Brain microvascular endothelial cell (primary cell): ENCODE measurements at places on chromosomes 12 and 14.

- DNase-seq = no peak
Observed at GRCh38 chr12:52920937-52921336, 16.1 kb upstream of the KRT8 start.

- no peak for DNase-seq
Observed at GRCh38 chr14:54848910-54849309, 53.7 kb downstream of the GCH1 start.

GRCh38 chr14:76872796-76873432, 46.7 kb downstream of the LRRC74A start:
- peak; percentile 25 for DNase-seq

- no peak for DNase-seq
Observed at GRCh38 chr14:30958555-30959407, 66.7 kb upstream of the AP4S1 start.

DNA sequence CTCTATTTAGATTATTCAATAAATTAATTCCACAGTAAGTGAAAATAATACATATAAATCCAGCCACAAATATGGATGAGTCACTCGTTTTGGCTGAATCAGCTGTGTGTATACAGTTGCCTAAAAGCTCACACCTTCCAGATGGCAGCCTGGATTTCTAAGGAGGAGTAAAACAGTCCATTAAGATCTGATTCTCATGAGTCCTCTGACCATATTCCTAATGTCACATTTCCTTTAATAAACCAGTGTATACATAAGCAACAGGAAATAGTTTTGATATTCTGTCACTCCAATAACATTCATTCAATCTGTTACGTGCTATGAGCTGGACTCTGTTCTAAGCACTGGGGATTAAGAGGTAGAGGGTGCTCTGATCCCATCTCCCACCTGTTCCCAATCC, 21.8 kb downstream of the MDM1 start:
- DNase-seq = peak; percentile 81

- DNase-seq = no peak
Observed at GRCh38 chr12:38585086-38585485, 268.5 kb downstream of the ALG10B start.

DNA sequence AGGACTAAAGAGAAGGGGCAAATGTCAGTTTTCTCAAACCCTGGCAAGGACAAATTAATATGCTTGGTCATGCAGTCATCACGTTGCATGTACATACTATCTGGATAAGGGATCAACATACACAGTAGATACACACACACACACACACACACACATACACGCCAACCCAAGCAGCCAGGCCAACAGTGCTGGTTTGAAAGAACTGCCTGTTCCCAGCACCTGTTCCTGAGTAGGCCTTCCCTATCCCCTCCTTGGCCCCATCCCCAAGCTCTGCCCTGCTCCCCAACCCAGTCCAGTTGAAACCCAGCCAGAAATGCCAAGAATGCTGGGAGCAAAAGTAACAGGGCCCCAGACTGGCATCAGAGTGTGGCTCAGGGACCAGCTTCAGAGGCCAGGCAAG, 4.4 kb downstream of the ITGA7 start:
- no peak for DNase-seq

DNA sequence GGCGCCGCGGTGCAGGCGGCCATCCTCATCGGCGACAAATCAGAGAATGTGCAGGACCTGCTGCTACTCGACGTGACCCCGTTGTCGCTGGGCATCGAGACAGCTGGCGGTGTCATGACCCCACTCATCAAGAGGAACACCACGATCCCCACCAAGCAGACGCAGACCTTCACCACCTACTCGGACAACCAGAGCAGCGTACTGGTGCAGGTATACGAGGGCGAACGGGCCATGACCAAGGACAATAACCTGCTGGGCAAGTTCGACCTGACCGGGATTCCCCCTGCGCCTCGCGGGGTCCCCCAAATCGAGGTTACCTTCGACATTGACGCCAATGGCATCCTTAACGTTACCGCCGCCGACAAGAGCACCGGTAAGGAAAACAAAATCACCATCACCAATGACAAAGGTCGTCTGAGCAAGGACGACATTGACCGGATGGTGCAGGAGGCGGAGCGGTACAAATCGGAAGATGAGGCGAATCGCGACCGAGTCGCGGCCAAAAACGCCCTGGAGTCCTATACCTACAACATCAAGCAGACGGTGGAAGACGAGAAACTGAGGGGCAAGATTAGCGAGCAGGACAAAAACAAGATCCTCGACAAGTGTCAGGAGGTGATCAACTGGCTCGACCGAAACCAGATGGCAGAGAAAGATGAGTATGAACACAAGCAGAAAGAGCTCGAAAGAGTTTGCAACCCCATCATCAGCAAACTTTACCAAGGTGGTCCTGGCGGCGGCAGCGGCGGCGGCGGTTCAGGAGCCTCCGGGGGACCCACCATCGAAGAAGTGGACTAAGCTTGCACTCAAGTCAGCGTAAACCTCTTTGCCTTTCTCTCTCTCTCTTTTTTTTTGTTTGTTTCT, 1.7 kb downstream of the HSPA2 start:
- DNase-seq = no peak

- DNase-seq = no peak
Observed at GRCh38 chr12:56120158-56120846, 2.2 kb downstream of the ZC3H10 start.

DNA sequence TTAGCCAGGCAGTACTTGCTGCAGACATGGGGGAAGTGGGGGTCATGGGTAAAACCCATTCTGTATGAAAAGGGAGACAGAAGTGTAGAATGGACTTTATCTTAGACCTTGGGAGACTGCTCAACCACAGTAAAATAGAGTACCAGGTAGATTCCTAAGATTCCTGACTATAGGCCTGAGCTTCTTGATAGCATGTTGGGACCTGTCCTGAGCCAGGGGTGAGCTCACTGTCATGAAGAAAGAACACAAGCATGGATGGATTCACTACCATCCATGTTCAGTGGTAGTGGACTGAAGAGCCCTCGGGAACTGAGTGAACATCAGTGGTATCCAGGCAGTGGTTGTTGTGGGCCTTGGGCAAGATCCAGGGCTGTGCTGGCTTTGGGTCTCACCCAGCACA, 1003.8 kb downstream of the TMTC2 start:
- DNase-seq = no peak

GRCh38 chr12:75439048-75439447, 41.5 kb upstream of the GLIPR1 start:
- DNase-seq = no peak

GRCh38 chr12:14643251-14643650, 53.1 kb downstream of the GUCY2C start:
- DNase-seq = peak; percentile 25

GRCh38 chr12:11746024-11746771, 96.7 kb downstream of the ETV6 start:
- no peak for DNase-seq

GRCh38 chr14:45868863-45869262, 615.9 kb upstream of the MIS18BP1 start:
- DNase-seq = no peak

GRCh38 chr12:11228296-11228879, 41.1 kb downstream of the PRB3 start:
- DNase-seq = peak; percentile 70

- DNase-seq = no peak
Observed at GRCh38 chr14:85125291-85125670, 404.7 kb upstream of the FLRT2 start.

DNA sequence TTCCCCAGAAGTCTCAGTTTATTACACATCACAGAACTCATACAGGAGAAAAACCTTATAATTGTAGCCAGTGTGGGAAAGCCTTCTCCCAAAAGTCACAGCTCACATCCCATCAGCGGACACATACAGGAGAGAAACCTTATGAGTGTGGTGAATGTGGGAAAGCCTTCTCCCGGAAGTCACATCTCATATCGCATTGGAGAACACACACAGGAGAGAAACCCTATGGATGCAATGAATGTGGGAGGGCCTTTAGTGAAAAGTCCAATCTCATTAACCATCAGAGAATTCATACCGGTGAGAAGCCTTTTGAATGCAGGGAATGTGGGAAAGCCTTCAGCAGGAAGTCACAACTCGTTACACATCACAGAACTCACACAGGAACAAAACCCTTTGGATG, 20.1 kb downstream of the ZNF84 start:
- no peak for DNase-seq

GRCh38 chr14:55099756-55100155, 29.3 kb upstream of the LGALS3 start:
- no peak for DNase-seq

GRCh38 chr14:101363880-101364391, 197.4 kb upstream of the DIO3 start:
- DNase-seq = no peak

- DNase-seq = no peak
Observed at GRCh38 chr12:128949086-128949485, 95.8 kb downstream of the GLT1D1 start.

GRCh38 chr14:74616507-74616906, 4.5 kb upstream of the LTBP2 start:
- peak; percentile 86 for DNase-seq

- DNase-seq = no peak
Observed at GRCh38 chr12:121571920-121572319, 8.9 kb downstream of the KDM2B start.

- DNase-seq = no peak
Observed at GRCh38 chr12:56155256-56155845, 2.8 kb upstream of the MYL6 start.

- DNase-seq = no peak
Observed at GRCh38 chr12:131195796-131196195, 242.1 kb downstream of the ADGRD1 start.

- no peak for DNase-seq
Observed at GRCh38 chr14:43356382-43356781, 1150.7 kb downstream of the FSCB start.

DNA sequence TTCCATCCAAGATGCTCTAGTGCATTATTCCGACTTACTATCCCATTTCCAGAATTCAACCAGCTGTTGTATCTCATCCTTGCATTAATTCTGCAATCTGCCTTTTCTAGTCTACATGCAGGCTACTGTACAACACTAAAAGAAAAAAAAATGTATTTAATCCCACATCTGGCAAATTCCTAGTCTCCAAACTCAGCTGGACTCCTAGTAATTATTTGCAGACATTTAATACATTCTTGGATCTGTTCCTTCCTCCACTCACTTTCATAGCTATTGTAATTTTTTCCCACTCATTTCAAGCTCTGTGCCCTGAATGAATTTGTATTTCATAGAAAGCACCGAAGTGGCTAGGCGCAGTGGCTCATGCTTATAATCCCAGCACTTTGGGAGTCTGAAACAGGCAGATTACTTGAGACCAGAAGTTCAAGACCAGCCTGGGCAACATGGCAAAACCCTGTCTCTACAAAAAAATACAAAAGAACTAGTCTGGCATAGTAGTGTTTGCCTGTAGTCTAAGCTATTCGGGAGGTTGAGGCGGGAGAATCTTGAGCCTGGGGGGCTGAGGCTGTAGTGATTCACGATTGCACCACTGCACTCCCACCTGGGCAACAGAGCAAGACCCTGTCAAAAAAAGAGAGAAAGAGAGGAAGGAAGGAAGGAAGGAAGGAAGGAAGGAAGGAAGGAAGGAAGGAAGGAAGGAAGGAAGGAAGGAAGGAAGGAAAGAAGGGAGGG, 39.5 kb upstream of the YAF2 start:
- DNase-seq = no peak
